ENCODE measurements at places on chromosomes 1 and 21.
A peak's percentile ranks its signal among the peaks of the same experiment; 100 is the strongest.

DNA sequence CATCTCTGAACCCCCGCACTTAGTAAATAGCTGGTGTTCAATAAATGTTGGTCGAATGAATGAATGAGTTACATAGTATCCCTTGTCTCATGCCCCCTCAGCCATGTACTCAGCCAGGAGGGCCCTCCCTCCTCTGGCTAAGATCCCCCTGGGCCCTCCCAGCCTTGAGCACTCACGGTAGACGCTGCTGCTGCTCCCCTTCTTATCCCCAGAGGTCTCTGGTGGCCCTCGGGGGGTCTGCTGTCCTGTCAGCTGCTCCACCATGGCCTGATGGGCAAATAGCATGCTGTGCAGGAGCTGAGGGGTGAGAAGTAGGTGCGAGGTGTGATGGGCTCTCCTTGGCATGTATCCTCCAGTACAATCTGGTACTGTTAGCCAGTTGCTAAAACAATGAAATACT, 1.9 kb downstream of the ETV3L start:
- DNase-seq, result no peak

DNA sequence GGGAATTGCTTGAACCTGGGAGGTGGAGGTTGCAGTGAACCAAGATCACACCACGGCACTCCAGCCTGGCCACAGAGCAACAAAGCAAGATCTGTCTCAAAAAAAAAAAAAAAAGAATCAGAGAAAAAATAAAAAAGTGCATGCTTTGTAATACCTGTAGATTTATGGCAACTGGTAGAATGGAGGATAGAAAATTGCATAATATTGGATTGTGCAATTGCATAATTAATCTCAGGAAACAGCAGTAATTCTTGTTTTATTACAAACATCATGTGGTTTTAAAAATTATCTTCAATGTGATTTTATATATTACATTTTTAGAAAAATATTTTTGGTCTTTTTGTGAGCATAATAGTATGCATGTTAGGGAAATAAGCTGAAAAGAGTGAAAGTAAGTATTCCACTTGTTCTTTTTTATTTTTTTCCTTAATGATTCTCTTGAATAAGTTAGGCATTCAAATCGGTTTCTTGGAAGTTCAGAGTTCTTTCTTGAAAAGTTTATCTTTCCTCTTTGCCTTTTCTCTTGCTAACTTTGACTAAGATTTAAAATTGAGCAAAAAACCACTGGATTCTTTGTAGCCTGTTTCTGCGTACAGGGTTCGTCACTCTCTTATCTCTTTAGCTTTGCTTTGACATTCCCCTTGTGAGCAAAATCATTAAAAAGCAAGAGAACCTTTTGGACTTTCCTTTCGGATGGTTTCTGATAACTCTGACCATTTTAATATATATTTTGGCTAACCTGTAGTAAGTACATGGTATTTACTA, 127.5 kb upstream of the ADAMTS5 start:
- DNase-seq, result no peak

GRCh38 chr1:229869687-229870086, 197.4 kb upstream of the GALNT2 start:
- DNase-seq, result no peak

DNA sequence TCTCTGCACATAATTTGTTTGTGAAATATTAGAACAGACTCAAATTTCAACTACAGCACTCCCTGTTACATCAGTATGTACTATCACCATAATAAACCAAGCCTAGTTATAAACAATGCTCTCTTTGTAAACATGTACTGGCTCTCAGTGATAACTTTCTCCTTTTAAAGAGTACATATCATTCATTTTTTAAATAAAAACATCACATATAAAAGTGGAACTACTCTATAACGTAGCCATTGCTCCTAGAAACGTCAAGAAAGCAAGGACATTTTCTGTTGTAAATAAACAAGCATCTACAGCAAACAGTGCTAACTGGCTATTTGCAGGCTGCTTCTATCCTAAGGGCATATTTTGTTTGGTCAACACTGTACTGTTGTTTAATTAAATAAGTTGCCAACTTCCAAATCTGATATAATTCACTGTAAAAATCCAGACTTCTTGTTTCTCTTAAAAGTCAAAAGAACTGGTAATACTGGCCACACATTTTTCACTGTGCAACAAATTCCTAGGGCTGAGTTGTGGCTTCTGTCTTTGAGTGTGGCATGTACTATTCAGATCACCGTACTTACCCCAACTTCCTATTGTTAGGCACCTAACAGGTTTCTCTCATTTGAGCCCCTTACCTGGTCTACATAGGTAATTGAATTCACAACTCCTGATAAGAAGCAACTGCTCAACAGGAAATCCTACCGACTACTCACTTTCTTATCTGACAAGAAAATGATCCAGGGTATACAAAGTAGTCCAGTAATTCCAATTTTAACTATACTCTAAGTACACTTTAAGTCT, 111.9 kb downstream of the DENND1B start:
- DNase-seq, result no peak

DNA sequence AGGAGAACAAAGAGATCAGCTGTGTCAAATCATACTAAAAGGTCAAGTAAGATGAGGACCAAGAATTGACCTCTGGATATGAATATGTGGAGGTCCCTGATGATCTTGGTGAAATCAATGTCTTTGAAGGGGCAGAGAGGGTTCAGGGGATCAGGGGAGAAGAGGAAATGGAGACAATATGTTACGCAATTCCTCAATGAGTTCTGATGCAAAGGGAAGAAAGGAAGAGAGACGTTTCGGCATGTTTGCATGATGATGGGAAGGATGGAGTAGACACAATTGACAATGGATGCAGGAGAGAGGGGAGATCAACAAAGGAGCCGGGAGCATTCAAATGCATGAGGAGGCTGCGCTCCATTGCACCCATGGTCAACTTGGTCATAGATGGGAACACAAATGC, 36.0 kb upstream of the GUCA2B start:
- DNase-seq, result no peak

- DNase-seq, result no peak
Measured at GRCh38 chr21:36542312-36543101, 62.6 kb upstream of the CLDN14 start.

- no peak for DNase-seq
Measured at GRCh38 chr1:105023719-105024118, 1274.0 kb downstream of the AMY1C start.

DNA sequence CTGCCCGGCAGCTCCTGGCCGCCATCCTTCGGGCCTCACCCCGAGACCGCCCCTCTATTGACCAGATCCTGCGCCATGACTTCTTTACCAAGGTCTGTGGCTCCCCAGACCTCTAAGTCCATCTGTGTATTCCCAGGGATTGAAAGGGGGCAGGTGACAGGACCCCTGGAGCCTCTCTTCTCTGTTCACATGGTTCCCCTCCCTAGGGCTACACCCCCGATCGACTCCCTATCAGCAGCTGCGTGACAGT, 2.8 kb downstream of the PLK3 start:
- DNase-seq, result no peak

DNA sequence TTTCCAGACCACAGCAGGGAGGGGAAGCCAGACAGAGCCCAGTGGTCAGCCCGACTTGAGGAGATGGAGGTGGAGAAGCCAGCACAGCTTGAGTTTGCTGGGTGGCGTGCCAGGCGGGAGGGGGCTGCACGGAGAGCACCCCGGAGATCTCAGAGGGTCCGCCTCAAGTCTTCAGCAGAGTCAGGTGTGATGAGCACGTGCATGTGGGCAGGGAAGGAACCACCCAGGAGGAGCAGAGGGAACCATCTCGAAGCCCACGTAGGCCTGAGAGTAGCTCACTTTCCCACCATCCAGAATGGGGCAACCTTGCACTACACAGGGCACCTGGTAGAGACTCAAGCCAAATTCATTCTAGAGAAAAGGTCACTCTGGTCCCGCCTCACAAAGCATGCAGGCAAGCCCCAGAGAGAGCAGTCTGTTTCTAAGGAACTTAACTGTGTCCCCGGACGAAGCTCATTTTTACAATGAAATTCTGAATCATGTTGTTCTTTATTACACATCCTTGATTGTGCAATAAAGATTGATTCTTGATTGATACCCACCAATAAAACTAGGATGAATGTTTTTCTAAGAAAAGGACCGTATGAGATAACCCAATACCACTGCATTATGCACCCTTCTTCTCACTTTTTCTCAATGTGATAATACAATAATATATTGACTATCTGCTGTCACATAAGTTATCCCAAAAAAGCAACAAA, 64.2 kb downstream of the FHAD1 start:
- DNase-seq, result no peak

- no peak for DNase-seq
Measured at GRCh38 chr21:40603774-40604173, 243.2 kb downstream of the DSCAM start.

- peak; percentile 10 for DNase-seq
Measured at GRCh38 chr1:113811156-113811887, 954 bp downstream of the RSBN1 start.

DNA sequence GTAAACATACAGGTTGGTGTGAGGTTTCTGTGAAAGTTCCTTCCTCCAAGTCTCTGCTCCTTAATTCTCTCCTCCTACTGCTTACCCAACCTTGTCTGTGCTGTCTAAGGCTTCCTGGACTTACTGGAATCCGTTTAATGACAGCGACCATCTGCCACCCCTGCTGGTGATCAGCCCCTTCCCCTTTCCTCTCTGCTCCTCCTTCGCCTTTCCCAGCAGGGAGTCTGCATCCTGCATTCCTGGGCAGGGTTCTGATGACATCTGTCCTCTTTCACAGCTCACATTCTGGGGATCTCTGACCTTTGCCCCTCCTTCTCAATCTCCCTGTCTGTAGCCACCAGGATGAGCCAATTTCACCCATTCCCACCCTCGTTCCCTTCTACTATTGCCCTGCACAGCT, 66.5 kb downstream of the KIRREL1 start:
- DNase-seq, result no peak

GRCh38 chr1:5576011-5576672, 416.1 kb downstream of the NPHP4 start:
- DNase-seq, result no peak

DNA sequence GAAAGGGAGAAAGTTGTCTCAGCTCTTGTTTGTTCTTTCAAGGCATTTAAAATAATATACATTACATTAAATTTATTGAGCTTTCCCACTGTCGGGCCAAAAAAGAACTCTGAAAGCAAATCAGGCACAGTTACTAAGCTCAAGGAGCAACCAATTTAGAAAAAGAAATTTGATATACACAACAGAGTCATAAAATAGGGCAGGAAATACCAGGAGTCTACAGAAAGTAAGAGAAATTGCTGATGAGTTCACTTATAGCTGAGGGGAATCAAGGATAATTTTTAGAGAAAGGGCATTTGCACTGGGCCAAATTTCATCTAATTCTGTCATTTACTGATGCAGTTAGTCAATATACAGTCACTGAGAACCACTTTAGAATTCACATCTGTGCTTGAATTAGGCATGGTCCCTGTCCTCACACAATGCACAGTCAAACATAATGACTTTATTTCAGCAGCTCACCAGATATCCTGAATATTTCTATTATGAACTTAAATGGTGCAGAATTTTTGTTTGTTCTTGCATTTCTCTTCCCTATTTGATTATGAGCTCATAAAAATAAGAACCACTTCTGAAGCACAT, 249.6 kb upstream of the BEND5 start:
- DNase-seq, result no peak

GRCh38 chr1:29546496-29546895, 310.2 kb downstream of the PTPRU start:
- no peak for DNase-seq

DNA sequence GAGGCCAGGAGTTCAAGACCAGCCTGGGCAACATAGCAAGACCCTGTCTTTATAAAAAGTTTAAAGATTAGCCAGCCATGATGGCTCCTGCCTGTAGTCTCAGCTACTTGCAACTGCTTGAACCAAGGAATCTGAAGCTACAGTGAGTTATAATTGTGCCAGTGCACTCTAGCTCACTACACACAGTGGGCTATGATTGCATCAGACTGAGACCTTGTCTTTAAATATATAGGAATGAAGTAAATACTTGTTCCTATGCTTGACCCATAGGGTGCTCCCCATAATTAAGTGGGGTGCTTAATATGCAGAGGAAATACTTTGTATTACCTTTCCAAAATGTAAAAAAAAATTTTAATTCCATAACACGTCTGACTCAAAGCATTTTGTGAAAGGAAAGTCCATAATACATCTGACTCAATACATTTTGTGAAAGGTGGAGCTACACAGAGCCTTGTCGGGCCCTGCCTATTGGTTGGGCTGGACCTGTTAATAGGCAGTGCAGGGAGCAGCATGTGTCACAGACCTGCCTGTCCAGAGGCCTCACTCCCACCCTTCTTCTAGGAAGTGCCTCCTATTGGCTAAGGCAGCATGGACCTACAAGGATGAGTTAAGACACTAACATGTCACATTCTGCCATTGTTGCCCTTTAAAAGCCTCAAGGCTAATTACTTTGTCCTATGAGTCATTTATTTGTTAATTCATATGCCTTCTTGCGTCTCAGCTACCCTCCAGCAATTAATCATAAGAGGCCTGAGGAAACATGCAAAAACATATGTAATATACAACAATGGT, 33.6 kb downstream of the CD58 start:
- DNase-seq, result no peak

DNA sequence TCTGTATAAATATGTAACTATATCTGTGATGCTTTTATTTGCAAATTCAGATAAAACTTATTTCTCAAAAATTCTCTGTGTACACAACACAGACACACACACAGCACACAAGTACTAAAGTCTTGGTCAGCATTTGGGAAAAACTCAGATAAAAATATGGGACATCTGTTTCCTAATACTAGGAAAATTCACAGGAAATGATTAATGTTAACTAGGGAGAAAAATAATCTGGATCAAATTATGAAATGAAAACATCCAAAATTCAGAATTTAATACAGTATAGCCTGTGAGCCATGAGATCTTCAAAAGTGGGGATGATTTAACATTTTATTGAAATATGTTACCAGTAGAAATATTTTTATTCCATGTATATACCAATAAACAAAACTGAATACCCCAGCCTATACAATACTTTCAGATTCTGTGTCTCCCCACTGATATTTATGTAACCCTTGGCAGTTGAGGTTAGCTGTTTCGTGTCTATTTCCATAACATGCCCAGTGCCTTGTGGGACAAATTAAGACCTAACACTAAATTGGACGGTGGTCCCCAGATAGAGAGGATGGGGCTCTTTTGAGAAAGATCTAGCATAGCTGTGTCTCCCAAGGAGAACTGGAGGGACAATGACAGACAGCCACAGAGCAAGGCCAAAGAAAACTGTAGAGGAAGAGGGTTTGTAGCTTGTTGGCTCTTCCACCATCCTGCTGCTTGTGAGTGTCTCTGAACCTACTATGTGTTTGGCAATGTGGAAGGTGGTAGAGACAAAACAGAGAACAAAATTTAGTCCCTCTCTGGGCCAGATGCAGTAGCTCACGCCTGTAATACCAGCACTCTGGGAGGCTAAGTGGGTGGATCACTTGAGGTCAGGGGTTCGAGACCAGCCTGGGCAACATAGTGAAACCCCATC, 47.2 kb downstream of the GNG12 start:
- DNase-seq, result no peak

- no peak for DNase-seq
Measured at GRCh38 chr1:208189716-208190115, 54.5 kb downstream of the PLXNA2 start.

GRCh38 chr1:221343607-221344006, 398.3 kb downstream of the DUSP10 start:
- DNase-seq, result no peak

Measured in activated T-cell treated with anti-CD3 and anti-CD28 coated beads, Interleukin-2, amount 50 U/mL, for 4 hours (primary cell).